ENCODE measurements at places on chromosomes 4 and X.

DNA sequence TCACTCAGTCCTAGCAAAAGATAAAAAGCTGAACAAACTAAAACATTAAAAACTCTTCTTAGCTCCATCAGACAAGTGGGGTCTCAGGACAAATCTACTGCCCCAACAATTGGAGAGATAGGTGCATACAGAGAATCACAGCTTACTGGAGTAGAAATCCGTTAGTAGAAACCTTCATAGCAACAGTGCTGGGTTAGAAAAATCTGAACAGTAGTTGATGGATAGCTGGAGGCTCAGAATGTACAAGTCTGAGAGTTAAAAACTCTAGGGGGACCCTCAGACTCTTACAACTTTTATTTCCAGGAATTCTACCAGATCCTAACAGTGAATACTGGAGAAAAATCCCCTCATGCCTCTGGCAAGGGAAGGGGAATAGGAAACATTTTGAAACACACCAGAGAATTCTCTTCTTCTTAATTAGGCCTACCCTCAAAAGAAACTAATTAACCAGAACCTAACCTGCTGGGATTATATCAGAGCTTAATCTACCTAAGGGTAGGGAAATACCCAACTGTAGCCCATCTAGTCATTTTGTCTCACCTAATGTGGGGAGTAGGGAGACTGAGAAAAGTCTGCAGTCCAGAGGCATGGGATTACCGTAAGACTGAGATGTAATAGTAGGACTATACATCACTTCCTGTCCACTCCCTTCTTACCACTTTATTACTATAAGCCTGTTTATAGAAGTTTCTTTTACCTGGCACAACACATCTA lies 165.0 kb upstream of the CTSO start:
- DNase-seq = no peak
- no peaks in the 10 kb centered on the region for H3K27me3 ChIP-seq
- H3K27ac ChIP-seq = no peak overlapping the region
- H3K36me3 ChIP-seq = no peaks in the 10 kb centered on the region
- no peaks in the 10 kb centered on the region for H3K4me1 ChIP-seq

- H3K4me1 ChIP-seq = no peaks in the 10 kb centered on the region
- H3K36me3 ChIP-seq = no peaks in the 10 kb centered on the region
- H3K27me3 ChIP-seq = no peaks in the 10 kb centered on the region
Measured at GRCh38 chr4:130146773-130147172, 1050.8 kb downstream of the C4orf33 start.

- no peak for DNase-seq
- H3K36me3 ChIP-seq = peaks cover 5% of the 10 kb centered on the region
- H3K4me1 ChIP-seq = peaks cover 92% of the 10 kb centered on the region
- H3K27ac ChIP-seq = no peak overlapping the region
Measured at GRCh38 chr4:2850966-2851798, 7.5 kb downstream of the ADD1 start.

DNA sequence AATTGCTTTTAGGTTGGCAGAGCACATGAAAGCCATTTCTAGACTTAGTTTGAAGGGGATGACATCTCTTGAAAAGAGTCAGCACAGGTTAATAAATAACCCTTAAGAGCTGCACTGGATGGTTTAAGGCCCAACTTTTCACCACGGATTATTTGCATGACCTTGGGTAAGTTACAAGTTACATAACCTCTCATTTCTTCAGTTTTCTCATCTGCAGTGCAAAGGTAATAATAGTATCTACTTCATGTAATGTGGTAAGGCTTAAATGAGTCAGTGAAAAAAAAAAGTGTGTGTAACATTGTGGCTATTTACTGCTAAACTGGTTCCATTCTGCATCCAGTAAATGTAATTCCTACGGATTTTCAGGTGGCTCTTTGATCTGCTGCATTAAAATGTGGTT lies 715.8 kb downstream of the CCSER1 start:
- no peaks in the 10 kb centered on the region for H3K27me3 ChIP-seq
- no peak overlapping the region for H3K27ac ChIP-seq
- H3K36me3 ChIP-seq = no peaks in the 10 kb centered on the region

- no peaks in the 10 kb centered on the region for H3K36me3 ChIP-seq
- H3K27me3 ChIP-seq = no peaks in the 10 kb centered on the region
- no peak overlapping the region for H3K27ac ChIP-seq
- no peak overlapping the region for H3K4me3 ChIP-seq
- no peaks in the 10 kb centered on the region for H3K4me1 ChIP-seq
- no peak for DNase-seq
Measured at GRCh38 chr4:172938870-172939269, 229.7 kb upstream of the GALNT7 start.

GRCh38 chr4:23635468-23635867 lies 254.4 kb downstream of the PPARGC1A start:
- no peaks in the 10 kb centered on the region for H3K36me3 ChIP-seq
- H3K27me3 ChIP-seq = no peaks in the 10 kb centered on the region
- no peak overlapping the region for H3K4me3 ChIP-seq
- no peak overlapping the region for H3K27ac ChIP-seq
- H3K4me1 ChIP-seq = no peaks in the 10 kb centered on the region
- no peak for DNase-seq

GRCh38 chrX:16986169-16986568 lies 39.7 kb downstream of the REPS2 start:
- H3K36me3 ChIP-seq = no peaks in the 10 kb centered on the region
- no peak for DNase-seq
- H3K4me1 ChIP-seq = no peaks in the 10 kb centered on the region
- no peak overlapping the region for H3K27ac ChIP-seq
- H3K27me3 ChIP-seq = no peaks in the 10 kb centered on the region

GRCh38 chr4:25075129-25075528 lies 44.4 kb upstream of the LGI2 start:
- no peak overlapping the region for H3K4me3 ChIP-seq
- no peaks in the 10 kb centered on the region for H3K27me3 ChIP-seq
- no peaks in the 10 kb centered on the region for H3K4me1 ChIP-seq
- no peak overlapping the region for H3K27ac ChIP-seq

DNA sequence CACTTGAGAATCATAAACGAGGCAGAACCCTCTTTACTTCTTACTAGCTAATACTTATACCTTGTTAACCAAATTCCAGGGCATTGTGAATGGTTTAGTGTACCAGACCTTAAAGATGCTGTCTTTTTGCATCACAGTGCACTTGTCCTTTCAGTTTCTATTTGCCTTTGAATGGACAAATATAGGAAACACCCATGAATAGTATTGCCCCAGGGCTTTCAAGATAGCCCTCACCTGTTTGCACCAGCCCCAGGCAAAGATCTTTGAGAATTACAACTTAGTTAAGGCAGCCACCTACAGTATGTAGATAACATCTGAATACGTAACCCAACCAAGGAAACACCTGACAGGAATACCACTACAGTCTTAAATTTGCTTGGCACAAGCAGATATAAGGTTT lies 60.8 kb upstream of the CT45A1 start:
- H3K4me3 ChIP-seq = no peak overlapping the region
- H3K27ac ChIP-seq = no peak overlapping the region
- no peaks in the 10 kb centered on the region for H3K27me3 ChIP-seq
- H3K36me3 ChIP-seq = no peaks in the 10 kb centered on the region
- H3K4me1 ChIP-seq = no peaks in the 10 kb centered on the region
- DNase-seq = no peak

- no peaks in the 10 kb centered on the region for H3K4me1 ChIP-seq
- no peaks in the 10 kb centered on the region for H3K27me3 ChIP-seq
- no peak for DNase-seq
- no peaks in the 10 kb centered on the region for H3K36me3 ChIP-seq
- H3K4me3 ChIP-seq = no peak overlapping the region
Measured at GRCh38 chrX:29826742-29827141, 388.6 kb upstream of the MAGEB2 start.

GRCh38 chr4:10875144-10875799 lies 190.7 kb upstream of the CLNK start:
- no peaks in the 10 kb centered on the region for H3K36me3 ChIP-seq
- DNase-seq = no peak
- H3K4me3 ChIP-seq = no peak overlapping the region
- H3K4me1 ChIP-seq = no peaks in the 10 kb centered on the region
- no peak overlapping the region for H3K27ac ChIP-seq

DNA sequence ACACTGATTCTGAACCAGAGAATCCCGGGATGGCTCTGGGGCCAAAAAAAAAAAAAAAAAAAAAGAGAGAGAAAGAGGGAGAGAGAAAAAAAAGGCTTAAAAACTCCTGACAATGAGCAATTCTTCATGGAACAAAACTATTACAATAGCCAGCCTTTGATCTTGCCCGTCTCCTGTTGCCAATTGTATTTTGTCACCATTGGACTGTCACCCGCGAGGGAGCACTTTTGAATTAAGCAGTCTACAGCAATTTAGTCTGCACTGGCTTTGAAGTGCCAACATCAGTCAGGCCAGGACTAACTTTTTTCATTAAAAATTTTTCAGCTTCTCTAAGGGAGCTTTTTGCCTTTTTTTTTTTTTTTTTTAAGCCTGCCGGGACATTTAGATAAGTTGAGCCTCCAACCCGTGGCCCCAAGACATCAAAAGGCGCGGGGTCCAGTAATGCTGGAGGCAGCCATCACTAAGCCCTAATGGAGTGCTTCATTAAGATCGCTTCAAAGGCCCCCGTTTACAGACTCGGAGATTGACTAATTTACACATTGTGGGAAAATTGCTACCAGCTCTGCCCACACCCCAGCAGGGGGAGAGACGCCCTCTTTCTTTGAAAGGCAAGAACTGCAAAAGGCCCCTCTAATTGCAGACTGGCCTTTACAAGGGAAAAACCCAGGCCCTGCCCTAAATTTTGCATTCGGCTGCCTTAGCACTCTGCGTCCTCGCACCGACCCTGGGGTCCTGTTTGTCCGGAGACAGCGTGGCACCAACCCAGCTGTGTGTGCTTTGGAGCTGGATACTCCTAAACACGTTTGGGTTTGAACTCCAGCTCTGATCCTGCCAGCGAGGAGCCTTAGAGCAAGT lies 98.1 kb upstream of the MSX1 start:
- H3K4me3 ChIP-seq = no peak overlapping the region
- no peak for DNase-seq
- no peaks in the 10 kb centered on the region for H3K36me3 ChIP-seq
- no peaks in the 10 kb centered on the region for H3K4me1 ChIP-seq
- H3K27me3 ChIP-seq = no peaks in the 10 kb centered on the region

DNA sequence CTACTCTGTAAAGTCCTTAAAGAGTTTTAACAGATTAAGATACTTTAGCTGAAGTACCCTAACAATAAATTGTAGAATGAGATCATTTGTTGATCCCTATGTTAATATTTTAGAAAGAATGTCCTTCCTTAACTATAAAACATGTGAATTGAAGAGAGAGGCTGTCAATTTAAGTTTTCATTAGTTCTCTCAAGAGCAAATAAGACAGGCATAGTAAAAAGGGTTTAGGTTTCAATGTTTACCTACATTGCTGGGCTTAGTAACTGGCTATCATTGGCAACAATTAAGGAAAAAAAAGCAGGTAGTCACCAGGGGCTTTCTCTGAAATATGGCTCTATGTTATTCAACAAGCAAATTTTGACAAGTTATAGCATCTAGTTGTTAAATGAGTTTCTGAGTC lies 91.5 kb downstream of the ATRX start:
- no peak overlapping the region for H3K27ac ChIP-seq
- no peaks in the 10 kb centered on the region for H3K36me3 ChIP-seq
- no peaks in the 10 kb centered on the region for H3K4me1 ChIP-seq

DNA sequence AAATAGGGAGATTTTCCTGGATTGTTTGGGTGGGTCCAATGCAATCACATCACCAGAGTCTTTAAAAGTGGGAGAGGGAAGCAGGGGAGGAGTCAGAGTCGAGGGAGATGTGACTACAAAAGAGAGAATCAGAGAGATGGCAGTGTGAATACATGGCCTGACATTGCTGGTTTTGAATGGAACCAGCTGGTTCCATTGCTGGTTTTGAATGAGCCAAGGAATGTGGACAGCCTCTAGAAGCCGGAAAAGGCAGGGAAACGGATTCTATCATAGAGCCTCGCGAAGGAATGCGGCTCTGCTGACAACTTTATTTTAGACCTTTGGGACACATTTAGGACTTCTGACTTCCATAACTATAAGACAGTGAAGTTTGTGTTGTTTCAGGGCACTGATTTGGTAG lies 627.0 kb upstream of the HTR2C start:
- no peak overlapping the region for H3K27ac ChIP-seq
- H3K27me3 ChIP-seq = no peaks in the 10 kb centered on the region
- no peak for DNase-seq

Data from heart right ventricle (tissue), 16 donors.